HFFc6 (cell line): ENCODE measurements at places on chromosomes 6 and 20.

GRCh38 chr20:1440024-1440423 lies 26.6 kb downstream of the NSFL1C start:
- peak; percentile 21 for DNase-seq

DNA sequence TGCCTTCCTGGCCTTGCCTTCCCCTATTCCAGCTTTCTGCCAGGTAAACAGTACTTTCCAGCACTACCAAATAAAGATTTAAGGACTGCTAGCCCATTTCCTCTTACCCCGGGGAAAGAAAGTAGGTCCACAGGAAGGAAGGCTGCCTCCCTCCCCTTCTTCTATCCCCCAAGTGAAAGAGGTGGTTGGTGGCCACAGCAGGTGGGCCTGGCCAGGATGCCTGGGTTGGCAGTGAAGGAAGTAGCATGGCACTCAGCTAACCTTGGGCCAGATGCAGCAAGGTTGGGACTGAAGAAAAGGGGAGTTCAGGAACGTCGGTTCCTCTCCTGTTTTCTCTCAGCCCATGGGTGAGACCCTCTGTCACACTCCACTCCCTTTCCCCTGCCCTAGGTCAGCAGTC lies 8.9 kb downstream of the NFKBIL1 start:
- DNase-seq = no peak

DNA sequence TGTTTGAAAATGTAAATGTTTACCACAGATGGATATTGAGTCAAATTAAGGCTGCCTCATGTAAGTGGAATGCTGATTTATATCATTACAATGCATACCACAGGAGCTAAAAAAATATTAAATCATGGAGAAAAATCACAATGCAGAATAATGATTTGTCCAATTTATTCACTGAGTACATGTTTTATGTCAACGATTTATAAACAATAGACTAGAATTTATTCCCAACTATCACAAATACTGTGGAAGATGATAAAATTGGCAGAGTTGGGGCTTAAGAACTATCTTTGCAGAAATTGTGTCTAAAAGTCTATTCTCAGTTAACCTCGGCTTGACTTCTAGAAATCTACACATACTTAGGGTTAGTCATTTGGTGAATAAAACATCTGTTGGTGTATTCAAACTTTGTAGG lies 472.1 kb upstream of the MARCKS start:
- peak; percentile 23 for DNase-seq

GRCh38 chr6:14276667-14277404 lies 159.3 kb downstream of the CD83 start:
- no peak for DNase-seq

DNA sequence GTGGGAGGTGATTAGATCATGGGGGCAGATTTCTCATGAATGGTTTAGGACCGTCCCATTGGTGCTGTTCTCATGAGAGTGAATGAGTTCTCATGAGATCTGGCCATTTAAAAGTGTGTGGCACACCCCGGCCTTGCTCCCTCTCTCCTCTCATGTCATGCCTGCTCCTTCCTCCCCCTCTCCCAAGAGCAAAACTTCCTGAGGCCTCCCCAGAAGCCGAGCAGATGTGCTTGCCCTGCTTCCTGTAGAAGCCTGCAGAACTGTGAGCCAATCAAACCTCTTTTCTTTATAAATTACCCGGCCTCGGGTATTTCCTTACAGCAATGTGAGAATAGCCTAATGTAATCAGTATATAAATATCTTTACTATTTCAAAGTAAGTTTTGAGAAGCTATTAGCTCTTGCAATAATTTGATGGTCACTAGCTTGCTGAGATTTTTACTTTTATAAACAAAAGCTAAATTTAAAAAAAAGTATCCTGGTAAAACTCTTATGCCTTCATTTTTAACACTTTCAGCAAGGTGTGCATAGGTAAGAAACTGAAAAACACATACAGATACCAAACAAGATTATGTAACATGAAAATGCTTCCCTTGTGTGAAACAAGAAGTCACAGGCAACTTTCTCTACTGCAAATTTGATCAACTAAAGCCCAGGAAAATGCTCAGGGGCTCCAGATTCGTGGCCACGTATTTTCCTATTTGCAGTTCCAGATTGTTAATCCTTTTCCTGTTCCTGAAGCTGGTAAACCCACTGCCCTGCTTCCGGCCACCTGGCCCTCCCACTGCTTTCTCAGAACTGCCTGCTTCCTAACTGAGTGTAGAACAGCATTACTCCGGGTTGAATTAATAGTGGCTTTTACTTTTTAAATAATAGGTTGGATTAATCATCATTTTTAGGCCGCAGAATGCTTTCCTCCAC lies 395.1 kb upstream of the CNR1 start:
- DNase-seq = no peak

GRCh38 chr20:57146155-57146554 lies 120.3 kb downstream of the BMP7 start:
- DNase-seq = no peak

- DNase-seq = no peak
Measured at GRCh38 chr6:85353012-85353411, 96.9 kb upstream of the NT5E start.

DNA sequence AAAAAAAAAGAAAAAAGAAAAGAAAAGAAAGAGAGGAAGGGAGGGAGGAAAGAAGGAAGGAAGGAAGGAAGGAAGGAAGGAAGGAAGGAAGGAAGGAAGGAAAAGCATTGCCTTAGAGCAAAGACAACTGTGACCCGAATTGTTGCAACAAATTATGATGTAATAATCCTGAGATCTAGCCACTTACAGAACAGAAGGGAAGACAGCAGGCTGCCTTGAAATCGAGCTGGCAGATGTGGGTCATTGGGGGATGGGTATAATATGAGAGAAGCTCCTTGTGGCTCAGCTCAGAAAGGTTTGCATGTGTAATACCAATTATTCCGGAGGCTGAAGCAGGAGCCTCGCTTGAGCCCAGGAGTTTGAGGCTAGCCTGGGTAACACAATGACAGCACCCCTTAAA lies 208.1 kb upstream of the PROKR2 start:
- DNase-seq = no peak

GRCh38 chr20:47490795-47491194 lies 10.9 kb upstream of the NCOA3 start:
- no peak for DNase-seq

GRCh38 chr6:112827793-112828192 lies 480.7 kb downstream of the RFPL4B start:
- DNase-seq = peak; percentile 2

- DNase-seq = no peak
Measured at GRCh38 chr6:129992881-129993280, 25.5 kb upstream of the L3MBTL3 start.

GRCh38 chr6:84103029-84103428 lies 69.5 kb downstream of the MRAP2 start:
- peak; percentile 57 for DNase-seq

GRCh38 chr20:39108746-39109145 lies 146.6 kb downstream of the DHX35 start:
- peak; percentile 52 for DNase-seq

DNA sequence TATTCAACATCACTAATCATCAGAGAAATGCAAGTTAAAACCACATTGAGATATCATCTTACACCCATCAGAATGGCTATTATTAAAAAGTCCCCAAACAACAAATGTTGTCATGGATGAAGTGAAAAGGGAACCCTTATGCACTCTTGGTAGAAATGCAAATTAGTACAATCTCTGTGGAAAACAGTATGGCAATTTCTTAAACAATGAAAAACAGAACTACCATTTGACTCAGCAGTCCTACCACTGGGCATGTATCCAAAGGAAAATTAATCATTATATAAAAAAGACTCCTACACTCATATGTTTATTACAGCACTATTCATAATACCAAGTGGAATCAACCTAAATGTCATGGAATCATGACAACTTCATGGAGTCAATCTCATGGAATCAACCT lies 611.3 kb upstream of the GJE1 start:
- DNase-seq = no peak

DNA sequence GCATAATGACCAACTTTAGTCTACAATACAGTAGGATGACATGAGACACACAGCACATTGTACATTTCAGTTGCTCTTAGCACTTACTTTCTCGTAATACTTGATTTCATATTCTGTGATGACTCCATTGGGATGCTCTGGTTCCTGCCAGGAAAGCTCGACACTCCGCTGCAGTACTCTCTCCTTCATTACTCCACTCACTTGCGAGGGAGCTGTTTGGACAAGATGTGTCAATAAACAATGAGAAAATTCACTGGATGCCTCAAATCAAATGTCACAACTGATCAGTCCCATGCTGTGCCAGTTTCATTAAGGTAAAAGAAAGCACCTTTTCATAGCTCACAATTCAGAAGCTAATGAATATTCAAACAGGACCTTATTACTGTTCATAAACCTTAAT lies 147.1 kb downstream of the EPHA7 start:
- no peak for DNase-seq

- no peak for DNase-seq
Measured at GRCh38 chr6:123462152-123462551, 174.6 kb downstream of the TRDN start.

GRCh38 chr6:89356642-89357170 lies 4.2 kb upstream of the UBE2J1 start:
- DNase-seq = no peak

DNA sequence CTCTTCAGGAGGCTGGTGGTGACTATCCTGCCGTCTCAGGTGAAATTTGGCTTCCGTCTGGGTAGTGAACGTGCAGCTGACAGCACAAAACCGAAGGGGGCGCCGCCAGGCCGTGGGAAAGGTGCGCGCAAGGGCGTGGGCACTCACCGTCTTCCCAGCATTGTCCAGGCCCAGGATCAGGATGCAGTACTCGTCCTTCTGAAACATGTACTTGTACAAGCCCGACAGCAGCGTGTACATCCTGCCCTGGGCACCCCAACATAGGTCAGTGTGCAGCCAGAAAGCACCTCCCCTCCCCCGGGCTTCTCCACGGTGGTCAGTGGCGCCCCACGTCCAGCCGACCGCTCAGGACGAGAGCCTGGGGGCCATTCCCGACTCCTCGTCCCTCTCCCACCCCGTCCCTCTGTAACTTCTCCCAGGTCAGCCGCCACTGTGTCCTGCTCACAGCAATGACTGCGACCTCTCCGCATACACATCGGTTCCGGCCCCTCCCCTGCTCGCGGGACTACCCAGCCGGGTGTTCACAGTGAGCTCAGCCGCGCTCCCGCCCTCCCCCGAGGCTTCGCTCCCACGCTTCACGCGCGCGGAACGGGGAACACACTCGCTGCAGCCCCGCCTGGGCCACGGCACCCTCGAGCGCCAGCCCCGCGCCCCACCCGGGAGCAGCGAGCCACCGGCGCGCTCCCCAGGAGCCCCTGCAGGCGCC lies 771 bp downstream of the ARFRP1 start:
- peak; percentile 22 for DNase-seq

GRCh38 chr6:14135893-14136539 lies 18.4 kb downstream of the CD83 start:
- DNase-seq = no peak

DNA sequence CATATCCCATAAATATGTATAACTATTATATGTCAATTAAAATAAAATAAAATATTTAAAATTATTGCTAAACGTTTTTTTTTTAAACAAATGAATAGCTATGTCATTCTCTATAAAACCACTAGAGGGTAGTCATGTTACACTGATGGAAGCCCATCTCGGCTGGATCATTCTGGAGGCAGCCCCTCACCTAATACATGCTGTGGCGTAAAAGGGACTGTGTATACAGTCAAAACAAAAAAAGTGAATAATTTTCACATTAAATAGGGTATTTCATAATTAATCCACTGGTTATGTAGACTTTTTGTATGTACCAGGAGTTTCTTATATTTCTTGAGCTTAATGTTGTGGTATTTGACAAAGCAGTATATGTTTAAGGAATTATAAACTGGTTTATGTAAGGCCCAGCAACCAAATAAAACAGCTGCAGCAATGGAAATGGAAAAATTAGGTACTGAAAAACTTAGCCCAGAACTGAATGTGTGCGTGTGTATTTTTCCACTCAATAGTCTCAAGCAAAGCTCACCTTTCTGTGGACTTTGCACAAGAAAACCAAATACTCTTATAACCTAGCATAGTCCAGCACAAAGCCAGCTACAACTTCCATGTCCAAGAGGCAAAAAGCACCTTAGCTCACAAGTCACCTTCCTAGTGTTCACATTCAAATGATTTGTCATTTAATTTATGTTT lies 81.7 kb downstream of the COL9A1 start:
- no peak for DNase-seq

DNA sequence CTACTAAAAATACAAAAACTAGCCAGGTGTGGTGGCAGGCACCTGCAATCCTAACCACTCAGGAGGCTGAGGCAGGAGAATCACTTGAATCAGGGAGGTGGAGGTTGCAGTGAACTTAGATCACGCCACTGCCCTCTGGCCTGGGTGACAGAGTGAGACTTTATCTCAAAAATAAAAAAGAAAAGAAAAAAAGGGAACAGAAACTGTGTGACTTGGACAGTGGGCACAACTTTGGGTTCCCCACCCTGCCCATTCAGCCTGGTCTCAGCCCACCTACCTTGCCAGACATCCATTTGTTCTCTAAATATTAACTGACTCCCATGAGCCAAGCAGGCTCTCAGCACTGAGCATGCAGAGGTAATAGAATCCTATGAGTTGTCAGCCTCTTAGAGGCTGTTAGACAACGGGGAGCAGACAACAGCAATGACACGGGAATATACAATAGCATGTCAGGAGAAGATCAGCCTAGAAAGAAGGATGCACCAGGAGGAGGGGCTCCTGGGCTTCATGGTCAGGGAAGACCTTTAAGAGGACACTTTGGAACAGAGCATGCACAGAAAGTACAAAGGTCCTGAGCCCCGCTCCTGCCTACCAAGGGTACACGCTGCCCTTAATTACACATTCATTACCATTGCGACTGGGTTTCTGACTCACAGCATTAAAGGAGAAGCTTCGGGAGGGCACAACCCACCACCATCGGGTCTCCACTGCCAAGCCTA lies 20.0 kb downstream of the FAM209B start:
- no peak for DNase-seq

GRCh38 chr6:100468016-100468622 lies 3.4 kb upstream of the SIM1 start:
- no peak for DNase-seq

- DNase-seq = no peak
Measured at GRCh38 chr20:1824834-1825233, 70.4 kb upstream of the SIRPA start.

DNA sequence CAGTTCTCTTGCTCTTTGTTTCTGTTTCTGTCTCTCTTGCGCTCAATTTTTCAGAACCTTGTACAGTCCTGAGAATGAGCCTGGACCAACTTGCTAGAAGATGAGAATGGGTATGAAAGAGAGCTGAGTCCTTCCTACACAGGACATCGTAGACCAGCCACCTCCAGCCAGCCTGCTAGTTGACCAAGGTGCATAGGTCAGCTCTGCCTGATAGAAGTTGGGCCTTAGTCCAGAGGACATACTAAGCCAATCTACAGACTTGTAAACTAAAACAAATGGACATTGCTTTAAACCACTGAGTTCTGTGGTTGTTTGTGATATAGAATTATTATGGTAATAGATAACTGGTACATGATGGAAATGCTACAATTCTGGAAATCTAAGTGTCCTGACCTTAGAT lies 236.4 kb upstream of the ZFP64 start:
- DNase-seq = no peak
